Renal cortical epithelial cell (primary cell): ENCODE measurements at places on chromosomes 4 and X. TPM values are rescaled to one million over a fixed set of nuclear protein-coding genes. Genes with fewer than 3 reads are reported as not detected.

The DIAPH2 gene
- 15.4 and 17.9 TPM in 2 replicates for total RNA-seq

The FAM236B gene
- not detected in 2 replicates for total RNA-seq

The SPACA5 gene
- not detected in 2 replicates for total RNA-seq

The SHISA3 gene
- total RNA-seq: 0.17 and 0.20 TPM in 2 replicates

The SHOX gene
- not detected in 2 replicates for total RNA-seq

The HS3ST1 gene
- 7.6 and 16.9 TPM in 2 replicates for total RNA-seq

The RTL5 gene
- total RNA-seq: 0.17 and 3.9 TPM in 2 replicates
